ENCODE measurements at places on chromosomes 2 and 18.

DNA sequence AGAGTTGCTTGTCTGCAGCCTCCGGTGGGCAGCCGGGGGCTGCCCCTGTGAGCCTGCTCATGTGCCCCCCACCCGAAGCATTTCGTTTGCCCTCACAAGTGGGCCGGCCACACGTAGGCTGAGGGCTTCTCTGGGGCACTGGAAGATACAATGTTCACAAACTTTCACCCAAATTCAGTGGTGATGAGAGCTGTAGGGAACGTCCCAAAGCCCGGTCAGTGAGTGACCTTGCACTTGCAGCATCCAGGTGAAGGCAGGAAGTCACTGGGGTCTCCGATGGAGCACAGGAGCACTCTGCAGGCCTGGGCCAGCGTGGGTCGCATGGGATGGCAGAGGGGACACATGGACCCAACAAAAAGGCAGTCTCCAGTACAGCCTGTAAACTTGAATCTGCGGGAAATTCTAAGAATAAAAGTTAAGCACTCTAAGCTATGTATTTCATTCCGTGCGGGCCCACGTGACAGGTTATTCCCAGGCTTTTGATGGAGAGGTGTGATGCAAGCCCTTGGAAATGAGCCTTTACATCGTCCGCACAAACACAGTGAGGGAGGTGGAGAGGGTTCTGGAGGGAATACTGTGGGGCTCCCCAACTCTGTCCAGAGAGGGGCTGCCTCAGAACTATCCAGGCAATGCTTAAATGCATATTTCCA lies 42.5 kb downstream of the CNGA3 start:
- no peak for DNase-seq

- DNase-seq: no peak
Observed at GRCh38 chr18:1648712-1649111, 744.0 kb downstream of the ADCYAP1 start.

- no peak for DNase-seq
Observed at GRCh38 chr2:31246184-31246852, 12.4 kb downstream of the EHD3 start.

DNA sequence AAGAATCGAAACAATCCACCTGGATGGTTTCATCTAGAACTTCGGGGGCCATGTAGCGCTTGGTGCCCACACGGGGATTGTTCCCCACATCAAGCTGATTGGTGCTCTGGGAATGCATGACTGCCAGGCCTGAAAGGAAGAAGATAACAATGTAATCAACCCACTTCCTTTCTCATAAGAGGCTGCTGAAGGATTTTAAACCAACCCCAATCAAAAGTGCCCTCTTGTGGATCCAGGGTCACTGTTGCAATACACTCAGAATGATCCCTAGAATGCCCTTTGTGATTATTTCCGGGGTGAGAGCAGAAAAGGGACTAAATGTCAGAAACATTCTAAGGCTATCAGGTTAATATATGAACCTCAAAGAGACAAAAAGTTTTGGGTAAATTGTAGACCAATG lies 115.2 kb downstream of the ACVR1 start:
- no peak for DNase-seq

DNA sequence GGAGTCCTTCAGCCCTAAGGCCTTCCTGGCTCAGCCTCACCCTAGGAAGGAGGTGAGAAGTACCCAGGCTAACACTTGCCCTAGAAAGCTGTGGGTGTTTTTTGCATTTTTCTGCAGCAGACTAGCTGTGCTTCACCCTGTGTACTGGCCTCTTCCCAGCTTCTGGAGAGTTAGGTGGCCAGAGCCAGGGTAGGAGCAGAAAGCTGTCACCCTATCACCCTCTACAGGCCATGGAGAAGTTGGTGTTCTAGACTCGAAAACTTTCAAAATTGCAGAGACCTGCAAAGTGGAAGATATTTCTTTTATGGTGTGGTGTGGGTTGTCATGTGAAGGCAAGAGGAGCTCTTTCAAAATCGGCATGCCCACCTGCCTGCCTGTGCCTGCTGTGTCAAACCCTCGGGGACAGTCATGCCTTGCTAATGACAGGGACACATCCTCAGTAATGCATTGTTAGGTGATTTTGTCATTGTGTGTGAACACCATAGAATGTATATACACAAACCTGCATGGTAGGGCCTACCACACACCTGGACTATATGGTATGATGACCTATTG lies 29.8 kb downstream of the EHD3 start:
- no peak for DNase-seq

DNA sequence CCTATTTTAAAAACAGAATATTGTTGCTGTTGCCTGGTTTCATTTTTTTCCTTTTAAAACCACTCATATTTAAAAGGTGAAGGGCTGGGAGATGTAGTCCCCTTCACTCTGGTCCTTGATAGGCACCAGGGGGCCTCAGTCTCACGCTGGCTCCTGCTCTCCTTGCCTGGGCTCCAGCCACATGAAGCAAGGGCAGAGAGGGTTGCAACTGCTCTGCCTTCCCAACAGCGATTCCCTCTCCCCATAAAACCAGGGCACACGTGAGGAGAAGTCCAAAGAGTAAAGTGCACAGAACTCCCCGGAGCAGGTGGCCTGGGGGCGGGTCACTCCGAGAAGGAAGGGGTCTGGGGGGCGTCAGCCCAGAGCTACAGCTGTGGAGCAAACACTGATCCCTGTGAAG lies 12.8 kb downstream of the TMEM127 start:
- DNase-seq: no peak

- DNase-seq: no peak
Observed at GRCh38 chr2:62881162-62881795, 169.4 kb upstream of the OTX1 start.

- DNase-seq: no peak
Observed at GRCh38 chr2:19850056-19851050, 51.4 kb downstream of the TTC32 start.

DNA sequence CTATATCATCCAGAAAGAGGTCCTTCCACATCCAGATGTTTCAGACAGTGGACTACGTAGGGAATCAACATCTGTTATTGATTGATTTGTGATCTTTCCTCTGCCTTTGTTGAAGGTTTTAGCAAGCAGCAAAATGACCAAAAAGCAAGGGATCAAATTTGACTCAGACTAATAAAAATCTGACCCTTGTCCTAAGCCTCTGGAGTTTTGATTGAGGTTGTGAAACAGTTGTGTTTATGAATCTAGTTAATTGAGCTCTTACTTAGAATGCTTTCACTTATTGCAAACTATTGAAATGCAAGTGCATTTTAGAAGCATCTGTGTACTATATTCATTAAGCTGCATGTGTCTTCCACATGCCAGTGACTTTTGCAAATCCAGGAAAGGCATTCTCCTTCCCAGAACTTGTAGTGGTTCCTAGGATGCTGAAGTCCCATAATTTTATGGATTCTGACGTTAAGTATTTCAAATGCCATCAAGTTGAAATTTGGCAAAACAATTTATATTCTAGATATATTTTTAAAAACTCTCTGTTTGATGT lies 116.0 kb downstream of the MTX2 start:
- no peak for DNase-seq

GRCh38 chr2:211487733-211488132 lies 931.3 kb downstream of the CPS1 start:
- DNase-seq: no peak
